ENCODE measurements at places on chromosomes 5 and 9.

GRCh38 chr9:89640361-89640760 is 35.5 kb downstream of the GADD45G start:
- no peak for DNase-seq

DNA sequence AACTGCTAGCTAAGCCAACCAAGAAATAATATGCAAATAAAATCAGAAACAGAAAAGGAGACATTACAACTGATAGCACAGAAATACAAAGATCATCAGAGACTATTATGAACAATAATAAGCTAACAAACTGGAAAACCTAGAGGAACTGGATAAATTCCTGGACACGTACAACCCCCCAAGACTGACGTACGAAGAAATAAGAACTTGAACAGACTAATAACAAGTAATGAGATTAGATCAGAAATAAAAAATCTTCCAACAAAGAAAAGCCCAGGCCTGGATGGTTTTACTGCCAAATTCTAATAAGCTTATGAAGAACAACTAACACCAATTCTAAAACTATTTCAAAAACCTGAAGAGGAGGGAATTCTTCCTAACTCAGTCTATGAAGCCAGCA is 67.9 kb downstream of the EPB41L4A start:
- no peak for DNase-seq

- DNase-seq = no peak
Observed at GRCh38 chr5:136132087-136132486, 558 bp upstream of the SMAD5 start.

GRCh38 chr5:61801174-61801573 is 469.1 kb downstream of the ZSWIM6 start:
- no peak for DNase-seq

DNA sequence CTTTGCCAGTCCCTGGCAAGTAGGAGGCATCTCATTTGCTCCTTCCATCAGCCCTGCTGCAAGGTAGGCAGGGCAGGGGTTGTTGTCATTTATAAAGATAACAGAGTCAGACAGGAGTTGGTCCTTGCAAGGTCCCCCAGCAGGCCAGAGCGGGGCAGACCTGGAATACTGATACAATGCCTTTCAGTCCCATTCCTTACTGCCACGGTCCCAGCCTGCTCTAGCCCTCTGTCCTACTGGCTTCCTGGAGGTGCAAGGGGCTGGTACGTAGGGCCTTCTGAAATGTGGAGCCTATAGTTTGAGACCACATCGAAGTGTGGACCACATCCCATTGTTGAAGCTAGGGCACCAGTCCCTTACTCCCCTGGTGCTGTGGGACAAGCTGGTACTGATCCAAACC is 42.8 kb upstream of the PITX1 start:
- no peak for DNase-seq

- no peak for DNase-seq
Observed at GRCh38 chr9:99878651-99879050, 27.8 kb upstream of the STX17 start.

- DNase-seq = no peak
Observed at GRCh38 chr9:137515338-137515724, 34.9 kb downstream of the PNPLA7 start.

DNA sequence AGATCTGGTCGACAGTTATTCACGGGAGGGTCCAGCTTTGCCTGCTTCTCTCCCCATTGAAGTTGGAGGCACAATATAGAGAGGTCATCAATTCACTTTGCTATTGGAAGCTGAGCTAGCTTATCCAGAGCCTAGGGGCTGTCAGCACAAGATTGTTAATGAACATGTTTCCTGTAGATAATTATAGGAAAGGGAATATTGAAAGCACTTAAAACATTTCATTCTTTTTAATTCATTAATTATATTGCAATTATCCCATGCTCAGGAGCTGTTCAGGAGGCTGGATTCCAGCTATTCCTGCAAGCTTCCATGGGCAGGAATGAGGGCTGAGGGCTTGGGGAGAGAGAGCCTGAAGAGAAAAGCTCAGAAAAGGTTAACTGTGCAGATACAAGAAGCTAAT is 153.1 kb upstream of the BRINP1 start:
- DNase-seq = no peak

GRCh38 chr9:8078641-8079140 is 279.1 kb upstream of the DMAC1 start:
- DNase-seq = no peak

DNA sequence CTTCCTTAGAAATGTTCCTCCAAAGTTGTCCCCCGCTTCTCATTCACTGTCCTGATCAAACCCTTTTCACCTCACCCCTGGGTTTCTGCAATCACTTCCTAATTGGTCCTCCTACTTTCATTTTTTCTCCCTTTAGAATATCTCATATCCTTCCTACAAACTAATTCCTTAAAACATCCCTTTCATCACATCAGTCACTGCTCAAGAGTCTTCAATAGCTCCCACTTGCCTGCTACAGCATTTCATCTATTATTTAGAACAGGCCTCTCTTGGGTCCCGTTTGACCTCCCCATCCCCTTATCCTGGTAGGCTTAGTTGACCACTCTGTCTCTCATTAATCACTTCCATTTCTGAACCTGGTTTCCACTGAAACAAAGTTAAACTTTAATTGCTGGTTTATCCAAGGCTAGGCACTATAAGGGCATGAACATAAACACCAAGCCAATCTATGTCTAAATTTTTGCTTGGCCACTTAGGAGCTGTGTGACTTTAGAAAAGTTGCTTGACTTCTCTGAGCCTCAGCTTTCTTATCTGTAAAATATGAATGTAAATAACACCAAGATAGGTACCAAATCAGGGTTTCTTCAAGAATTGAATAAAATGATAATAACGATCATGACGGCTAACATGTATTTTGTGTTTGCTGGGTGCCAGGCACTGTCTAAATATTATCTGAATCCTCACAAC is 202.1 kb upstream of the WWC1 start:
- no peak for DNase-seq

DNA sequence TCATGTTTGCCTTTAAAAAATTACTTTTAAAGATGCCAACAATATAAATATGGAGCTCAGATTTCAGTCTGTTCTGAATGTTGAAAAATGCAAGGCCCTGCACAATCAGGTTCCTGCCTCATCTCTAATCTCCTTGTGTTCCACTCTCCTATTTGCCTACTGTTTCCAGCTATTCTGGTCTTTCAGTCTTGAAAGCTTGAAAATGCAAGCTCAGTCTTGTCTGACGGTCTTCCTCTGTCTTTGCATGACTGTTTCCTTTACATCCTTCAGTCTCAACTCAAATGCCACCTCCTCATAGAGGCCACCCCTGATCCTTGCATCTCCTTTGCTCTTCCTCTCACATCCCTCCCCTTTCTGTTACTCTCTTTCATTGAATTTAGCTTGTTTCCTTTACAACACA is 354.9 kb downstream of the KIF4B start:
- no peak for DNase-seq

- DNase-seq = no peak
Observed at GRCh38 chr5:72015103-72015548, 92.1 kb upstream of the MAP1B start.

DNA sequence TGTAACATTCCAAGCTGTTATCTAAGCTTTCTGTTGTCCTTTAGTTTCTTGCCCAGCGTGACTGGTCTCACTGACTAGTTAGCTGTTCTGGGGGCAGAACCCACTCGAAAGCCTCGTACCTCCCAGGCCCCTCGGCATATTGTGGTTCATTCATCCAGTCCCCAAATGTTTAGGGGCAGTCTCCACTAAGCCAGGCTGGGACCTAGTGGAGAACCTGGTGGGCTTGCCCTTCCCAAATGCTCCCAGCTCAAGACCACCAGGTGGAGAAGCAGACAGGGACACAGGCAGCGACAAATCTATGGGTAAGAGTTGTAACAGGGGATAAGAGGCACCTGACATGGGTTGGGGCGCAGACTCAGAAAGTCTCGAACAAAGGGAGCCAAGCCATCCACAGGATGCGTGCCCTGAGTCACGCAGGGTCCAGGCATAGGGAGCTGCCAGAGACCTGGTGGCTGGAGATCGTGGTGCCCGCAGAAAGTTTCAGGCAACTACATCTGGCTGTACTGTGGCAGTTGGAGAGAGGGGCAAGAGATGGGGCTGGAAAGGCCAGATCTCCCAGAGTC is 851 bp upstream of the EEIG1 start:
- DNase-seq = no peak

DNA sequence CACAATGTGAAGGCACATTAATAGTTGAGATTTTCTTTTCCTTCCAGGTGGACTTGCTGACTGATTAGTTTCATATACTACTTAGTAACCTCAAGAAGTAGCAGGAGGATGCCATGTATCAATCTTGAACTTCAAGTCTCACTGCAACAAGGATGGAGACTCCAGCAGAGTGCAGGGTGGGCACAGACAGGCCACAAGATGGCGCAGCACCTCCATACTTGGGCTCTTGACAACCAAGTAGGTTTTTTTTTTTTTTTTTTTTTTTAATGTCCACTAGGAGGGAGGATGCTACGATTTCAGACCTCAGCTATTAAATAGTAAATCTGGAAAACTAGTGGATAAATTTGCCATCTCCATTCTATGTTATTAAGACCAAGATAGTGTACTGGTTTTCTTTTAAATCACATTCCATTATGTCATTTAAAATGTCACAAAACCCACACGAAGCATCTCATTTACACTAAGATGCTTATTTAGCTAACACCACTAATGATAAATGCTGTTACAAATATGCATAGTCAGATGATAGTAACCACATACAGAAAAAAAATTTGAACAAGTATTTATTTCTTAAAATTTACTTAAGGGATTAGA is 58.6 kb downstream of the IL6ST start:
- DNase-seq = peak; percentile 86

- no peak for DNase-seq
Observed at GRCh38 chr5:60634051-60634450, 65.9 kb downstream of the DEPDC1B start.

- DNase-seq = no peak
Observed at GRCh38 chr9:133701321-133701980, 36.7 kb downstream of the SARDH start.

- no peak for DNase-seq
Observed at GRCh38 chr5:177496727-177497291, 595 bp downstream of the PDLIM7 start.

DNA sequence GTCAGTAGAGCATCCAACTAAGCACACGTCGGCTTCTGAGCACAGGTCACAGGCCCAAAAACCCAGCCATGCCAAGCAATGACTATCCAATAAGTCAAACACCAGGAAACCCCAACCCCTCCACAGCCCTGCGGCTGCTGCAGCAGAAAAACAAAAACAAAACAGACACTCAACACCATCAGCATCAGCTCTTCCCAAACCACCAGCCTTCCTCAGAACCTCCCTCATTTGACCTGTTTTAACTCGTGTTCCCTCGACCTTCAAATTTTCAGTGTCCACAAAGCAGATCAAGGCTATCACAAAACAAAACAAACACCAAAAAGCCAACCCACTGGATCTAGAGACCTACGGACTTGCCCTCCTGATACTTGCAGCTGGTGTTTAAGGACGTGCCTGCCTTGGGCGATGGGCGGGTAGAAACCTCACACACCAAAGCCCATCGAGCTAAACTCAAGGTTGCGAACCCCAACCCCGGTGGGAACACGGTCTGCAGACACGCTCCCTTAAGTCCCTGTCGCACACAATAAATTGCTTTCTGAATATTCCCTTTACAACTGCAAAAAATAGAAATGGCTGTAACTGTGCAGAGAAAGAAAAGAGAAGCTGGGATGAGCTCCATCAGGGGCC is 247.1 kb upstream of the ANKRD55 start:
- DNase-seq = peak; percentile 50

DNA sequence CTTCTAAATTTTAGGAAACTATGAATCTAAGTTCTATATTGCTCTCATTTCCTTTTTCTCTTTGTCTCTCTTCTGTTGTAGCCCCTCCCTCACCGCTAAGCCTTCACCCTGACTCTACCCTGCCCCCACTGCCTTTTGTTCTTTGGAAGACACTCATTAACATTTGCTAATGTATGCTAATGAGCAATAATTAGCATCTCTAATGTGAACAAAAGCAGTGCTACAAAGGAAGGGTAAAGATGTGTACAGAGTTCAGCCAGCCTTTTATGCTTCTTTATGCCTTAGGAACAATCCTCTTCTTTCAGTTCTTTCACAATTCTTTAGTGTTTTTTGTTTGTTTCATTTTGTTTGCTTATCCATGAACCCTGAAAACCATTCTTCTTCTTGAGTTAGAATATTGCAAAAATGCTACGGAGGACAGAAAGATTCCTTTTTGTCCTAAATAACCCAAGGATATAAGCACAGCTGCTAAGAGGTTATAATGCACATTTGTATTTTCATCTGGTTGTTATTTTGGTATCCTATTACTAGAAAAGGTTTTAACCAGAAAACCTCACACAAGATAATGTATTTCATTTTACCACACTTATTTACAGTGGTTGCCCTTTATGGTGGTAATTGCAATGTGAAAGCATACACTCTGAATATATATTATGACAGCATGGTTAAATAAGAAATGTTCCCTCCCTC is 159.3 kb downstream of the TMC1 start:
- no peak for DNase-seq

DNA sequence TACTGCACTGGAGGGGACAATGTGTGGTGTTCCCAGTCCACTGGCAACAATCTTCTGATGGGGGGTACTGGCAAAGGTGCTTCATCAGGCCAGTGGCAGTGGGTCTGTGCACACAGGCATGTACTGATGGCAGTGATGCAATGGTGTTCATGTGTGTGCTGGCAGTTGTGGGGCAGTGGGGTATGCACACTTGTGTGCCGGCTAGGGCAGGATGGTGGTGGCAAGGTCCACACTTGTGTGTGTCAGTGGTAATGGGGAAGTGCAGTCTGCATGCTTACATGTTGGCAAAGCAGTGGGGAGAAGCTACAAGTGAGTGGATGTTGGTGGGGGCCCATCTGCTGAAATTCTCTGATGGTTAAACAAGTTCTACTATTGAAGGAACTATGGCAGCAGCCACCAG is 504.6 kb upstream of the ZNF462 start:
- DNase-seq = no peak

DNA sequence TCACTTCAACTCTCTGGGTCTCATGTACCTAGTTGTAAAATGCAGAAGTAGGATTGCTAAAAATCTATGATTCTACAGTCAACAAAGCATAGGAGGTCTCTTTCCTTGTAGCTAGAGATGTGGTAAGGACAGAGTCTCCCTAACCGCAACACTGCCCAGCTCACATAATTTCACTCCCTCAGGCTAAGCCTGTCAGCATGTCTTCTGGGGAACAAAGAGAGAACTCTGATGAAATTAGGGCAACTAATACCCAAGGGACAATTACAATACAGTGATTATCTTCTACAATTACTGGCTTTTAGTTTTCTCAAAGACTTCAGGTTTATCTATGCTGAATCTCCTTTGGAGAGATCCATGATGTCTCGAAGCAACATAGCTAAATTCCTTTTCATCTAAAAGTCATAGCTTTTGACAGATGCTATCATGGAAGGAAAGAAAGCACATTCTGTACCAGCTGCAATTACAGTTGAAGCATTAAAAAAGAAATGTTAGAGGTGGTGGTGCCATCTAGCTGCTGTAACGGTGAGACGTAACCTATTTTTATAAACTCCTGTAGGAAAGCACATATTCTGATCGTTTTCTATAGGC is 141.1 kb upstream of the TARS1 start:
- DNase-seq = no peak

Measured in H1 (cell line).